ENCODE measurements at places on chromosomes 7 and 10.

GRCh38 chr7:140404565-140405065, 757 bp downstream of the RAB19 start:
- no peak for DNase-seq

DNA sequence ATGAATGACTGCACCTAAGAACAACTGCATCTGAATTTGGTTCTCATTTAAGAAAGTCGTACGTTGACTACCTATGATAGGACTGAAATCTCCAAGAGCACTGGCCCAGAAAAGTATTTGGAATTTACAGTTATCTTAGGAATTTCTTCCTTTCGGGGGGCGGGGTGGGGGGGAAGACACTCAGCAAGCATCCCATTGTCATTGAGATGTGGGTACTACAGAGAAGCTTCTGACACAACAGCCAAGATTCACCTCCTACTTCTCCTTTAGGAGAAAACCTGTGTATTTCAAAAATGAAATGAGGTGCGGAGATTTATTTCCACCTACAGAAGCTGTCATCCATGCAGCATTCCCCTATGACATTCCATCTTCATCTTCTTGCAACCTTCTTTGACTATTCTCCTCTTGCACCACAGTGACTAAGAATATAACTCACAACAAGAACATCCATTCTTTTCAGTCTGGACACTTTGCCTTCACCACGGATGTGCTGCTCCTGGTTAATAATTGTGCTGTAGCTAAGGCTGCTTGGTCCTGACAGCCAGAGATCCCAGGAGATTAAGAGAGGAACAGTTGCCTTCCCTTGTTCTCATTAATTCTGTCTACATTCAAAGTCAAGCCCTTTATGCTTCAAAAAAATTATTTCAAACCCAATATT, 98.4 kb upstream of the FRMD4A start:
- DNase-seq = no peak

- no peak for DNase-seq
Measured at GRCh38 chr7:1193593-1194424, 33.8 kb upstream of the ZFAND2A start.

- DNase-seq = no peak
Measured at GRCh38 chr10:131778385-131778784, 122.4 kb upstream of the PPP2R2D start.

DNA sequence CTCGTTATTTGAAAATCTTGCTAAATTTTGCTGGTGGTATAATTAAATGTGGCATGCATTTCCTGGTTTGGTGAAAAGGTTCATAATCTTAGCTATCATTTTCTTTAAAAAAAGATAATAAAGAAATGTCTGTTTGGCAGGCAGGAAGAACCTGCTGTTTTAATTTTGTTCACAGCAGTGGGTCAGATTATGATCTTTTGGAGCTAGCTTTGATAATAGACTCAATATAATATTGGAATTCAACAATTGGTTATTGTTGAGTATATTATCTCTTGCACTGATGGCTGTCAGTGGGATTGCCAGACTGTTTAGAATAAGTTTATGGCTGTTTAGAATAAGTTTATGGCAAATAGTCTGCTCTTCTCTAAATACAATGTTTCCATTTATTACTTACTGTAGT, 35.1 kb downstream of the MXI1 start:
- no peak for DNase-seq

- no peak for DNase-seq
Measured at GRCh38 chr10:28777911-28778310, 100.6 kb downstream of the BAMBI start.

DNA sequence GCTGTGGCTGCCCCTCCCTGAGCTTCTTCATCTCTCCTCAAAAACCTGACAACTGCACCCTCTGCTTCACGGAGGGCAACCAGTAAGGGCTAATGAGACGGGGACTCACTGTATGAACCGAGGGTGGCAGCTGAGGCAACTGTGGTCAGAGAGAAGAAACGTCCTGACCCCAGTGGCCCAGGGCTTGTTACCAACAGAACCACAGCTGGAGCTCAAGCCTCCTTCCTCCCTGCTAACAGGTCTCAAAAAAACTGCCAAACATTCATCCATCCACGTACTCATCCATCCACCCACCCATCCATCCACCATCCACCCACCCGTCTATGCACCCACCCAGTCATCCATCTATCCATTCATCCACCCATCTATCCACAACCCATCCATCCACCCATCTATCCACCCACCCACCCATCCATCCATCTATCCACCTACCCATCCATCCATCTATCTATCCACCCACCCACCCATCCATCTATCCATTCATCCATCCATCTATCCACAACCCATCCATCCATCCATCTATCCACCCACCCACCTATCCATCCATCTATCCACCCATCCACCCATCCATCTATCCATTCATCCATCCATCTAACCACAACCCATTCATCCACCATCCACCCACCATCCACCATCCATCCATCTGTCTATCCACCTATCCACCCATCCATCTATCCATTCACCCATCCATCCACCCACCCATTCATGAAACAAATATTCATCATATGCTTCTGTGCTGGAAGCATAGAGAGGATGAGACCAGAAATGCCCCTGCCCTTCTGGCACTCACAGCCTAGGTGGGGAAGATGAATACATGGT, 111.7 kb downstream of the PDGFA start:
- DNase-seq = no peak

DNA sequence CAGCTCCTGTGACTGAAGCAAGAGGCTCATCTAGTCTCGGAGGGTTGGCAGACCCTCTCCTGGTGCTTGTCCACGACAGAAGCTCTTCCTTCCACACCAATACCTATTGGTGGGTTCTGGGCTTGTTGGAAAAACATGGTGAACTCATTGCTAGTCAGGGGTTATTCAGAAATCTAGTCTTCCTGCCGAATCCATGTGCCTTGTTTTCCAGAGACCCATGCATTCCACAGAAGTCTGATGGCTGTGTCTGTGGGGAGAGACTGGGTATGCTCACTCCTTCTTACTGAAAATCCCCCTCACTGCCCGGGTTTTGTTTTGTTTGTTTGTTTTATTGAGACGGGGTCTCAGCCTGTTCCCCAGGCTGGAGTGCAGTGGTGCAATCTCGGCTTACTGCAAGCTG, 138.3 kb downstream of the DNAJB6 start:
- DNase-seq = no peak

GRCh38 chr10:128286762-128287500, 160.7 kb upstream of the MKI67 start:
- no peak for DNase-seq

DNA sequence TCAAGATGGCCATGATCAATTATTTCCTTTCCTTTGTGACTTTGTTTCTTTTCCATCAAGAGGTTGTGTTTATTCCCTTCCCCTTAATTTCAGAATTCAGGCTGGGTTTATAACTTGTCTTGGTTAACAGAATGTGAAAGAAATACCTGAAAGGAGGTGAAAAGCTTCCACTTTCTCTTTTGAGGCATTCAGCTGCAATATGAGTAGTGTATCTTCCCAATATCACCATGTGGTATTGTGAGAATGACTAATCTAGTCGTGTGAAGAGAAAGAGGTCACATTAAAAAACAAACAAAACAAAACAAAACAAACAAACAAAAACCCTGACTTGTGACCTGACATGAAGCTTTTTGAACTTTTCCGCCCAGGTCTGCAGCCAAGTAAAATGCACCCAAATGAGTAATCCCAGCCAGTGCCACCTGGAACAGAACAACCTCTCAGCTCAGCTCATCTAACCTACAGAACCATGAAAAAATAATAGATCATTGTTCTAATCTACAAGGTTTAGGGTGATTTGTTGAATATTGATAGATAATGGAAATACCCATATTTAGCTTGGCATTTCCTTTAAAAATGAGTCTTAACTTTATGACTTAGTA, 70.8 kb upstream of the TEX47 start:
- DNase-seq = no peak

GRCh38 chr7:98687111-98687751, 70.1 kb downstream of the NPTX2 start:
- no peak for DNase-seq

GRCh38 chr7:90424720-90425119, 21.5 kb downstream of the CLDN12 start:
- DNase-seq = no peak

DNA sequence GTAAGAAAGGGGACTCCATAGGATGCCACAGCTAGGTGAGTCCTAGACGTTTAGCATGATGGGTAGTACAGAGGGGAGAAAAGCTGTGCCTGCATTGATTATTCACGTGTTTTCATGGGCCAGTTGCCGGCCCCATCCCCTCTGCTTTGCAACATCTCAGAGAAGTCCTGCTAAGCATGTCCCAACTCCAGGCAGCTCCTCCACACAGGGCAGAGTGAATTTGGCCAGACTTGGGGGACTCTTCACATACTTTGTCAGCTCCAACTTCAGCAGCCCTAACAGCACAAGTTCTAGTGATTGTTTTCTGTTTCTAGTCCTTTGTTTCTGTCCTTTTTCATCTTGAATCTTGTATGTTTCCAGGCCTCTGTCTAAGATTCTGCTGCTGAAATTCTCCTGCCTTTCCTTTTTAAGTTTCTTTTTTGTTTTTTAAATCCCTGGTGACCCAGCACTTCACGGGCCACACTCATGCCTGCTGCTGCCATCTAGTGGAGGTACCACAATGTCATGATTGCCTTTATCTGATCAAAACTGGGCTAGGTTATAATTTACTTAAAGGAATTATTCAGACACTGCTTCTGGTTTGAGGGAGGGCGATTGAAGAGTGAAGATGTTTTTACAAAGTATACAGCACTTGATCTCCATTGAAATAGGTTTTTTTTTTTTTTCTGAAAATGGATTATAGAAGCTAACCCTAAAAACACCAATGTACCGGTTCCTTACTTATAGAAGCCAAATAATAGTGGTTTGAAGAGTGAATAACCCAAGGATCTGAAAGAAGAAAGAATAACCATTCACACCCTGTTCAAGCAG, 276.9 kb downstream of the CSTF2T start:
- DNase-seq = no peak

GRCh38 chr7:98242934-98243333, 9.1 kb downstream of the TECPR1 start:
- DNase-seq = no peak

GRCh38 chr7:91504919-91505318, 240.7 kb downstream of the FZD1 start:
- no peak for DNase-seq

- DNase-seq = no peak
Measured at GRCh38 chr10:7334642-7334964, 76.2 kb downstream of the SFMBT2 start.

DNA sequence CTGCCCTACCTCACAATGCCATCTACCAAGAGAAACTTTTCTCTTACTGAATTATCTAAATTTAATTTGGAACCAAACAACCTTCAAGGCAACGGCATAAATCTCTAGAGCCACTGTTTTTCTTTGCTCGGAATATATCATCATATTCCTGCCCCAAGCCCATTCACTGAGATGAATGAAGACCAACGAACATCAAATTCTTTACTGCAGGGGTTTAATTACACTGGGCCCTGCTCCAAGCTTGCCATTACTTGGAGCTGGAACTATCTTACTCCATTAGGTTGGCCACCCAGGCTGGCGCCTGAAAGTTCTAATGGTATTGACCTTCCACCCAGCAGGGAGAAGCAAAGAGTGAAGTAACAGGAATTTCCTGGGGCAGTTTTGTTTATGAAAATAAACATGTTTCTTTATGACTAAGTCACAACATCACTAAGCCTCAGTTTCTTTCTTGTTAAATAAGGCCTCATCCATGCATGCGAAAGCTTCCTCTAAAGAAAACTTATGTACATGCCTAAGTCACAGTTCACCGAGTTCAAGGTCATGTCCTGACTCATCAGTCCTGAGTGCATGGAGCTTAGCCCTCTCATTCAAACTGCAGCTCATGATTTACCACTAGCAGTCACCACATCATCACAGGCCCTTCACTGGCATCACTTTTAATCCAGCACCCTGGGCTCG, 42.1 kb upstream of the ANAPC16 start:
- no peak for DNase-seq
